NAMALWA (cell line): ENCODE measurements at places on chromosomes 6 and 20.

GRCh38 chr20:59184880-59185447, 21.3 kb downstream of the ZNF831 start:
- no peak for DNase-seq

GRCh38 chr20:32920530-32921298, 62.0 kb downstream of the EFCAB8 start:
- no peak for DNase-seq

- no peak for DNase-seq
Measured at GRCh38 chr20:39638731-39639130, 676.6 kb downstream of the DHX35 start.

DNA sequence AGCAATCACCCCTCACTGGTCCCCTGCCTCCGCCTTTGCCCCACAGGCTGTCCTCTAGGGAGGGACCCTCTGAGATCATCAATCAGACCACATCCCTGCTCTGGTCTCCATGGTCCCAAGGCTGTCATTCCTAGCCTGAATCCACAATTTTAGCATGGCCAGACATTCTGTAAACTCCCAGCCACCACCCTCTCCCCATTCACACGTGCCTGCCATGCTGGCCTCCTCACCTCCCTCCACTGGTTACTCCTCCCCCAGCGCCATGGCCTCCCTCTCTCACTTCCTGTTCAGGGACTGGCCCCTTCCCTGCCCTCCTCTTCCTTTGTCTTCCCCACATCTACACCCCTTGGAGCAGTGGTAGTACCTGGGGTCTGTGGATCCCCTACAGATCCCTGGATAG, 150.7 kb upstream of the MLN start:
- DNase-seq, result no peak

- no peak for DNase-seq
Measured at GRCh38 chr6:18845896-18846295, 458.7 kb downstream of the RNF144B start.

- DNase-seq, result no peak
Measured at GRCh38 chr20:50659975-50660670, 31.2 kb downstream of the RIPOR3 start.

- no peak for DNase-seq
Measured at GRCh38 chr6:50585441-50586330, 127.6 kb upstream of the TFAP2D start.

- peak; percentile 87 for DNase-seq
Measured at GRCh38 chr6:32816746-32817204, at the start of gene HLA-DOB. Gene HLA-DOB, minus strand, starts transcription at chr6:32817002. Its CDS starts 51 bp downstream, at chr6:32816951.

GRCh38 chr6:107689190-107689589, 134.9 kb downstream of the SCML4 start:
- DNase-seq, result no peak

DNA sequence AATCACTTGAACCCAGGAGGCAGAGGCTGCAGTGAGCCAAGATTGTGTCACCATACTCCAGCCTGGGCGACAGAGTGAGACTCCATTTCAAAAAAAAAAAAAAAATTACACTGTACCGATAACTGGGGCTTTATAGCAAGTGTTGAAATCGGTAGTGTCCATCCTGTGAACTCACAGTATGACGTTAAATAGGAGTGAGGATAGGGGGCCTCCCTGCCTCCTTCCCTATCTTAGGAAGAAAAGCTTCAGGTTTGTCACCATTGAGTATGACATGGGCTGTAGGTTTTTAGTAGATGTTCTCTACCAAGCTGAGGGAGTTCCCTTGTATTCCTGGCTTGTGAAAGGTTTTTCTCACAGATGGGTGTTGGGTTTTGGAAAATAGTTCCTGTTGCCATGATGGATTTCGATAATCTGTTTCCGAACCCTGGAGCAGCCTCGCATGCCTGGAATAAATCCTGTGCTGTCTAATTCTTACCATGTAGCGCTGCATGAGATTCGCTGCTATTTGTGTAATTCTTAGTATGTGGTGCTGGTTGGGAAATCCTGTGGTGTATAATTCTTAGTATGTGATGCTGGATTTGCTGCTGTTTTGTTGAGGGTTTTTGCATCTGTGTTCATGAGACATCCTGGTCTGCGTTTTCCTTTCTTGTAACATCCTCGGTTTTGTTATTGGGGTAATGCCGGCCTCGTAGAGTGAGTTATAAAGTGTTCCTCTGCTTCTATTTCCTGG, 23.6 kb downstream of the NTSR1 start:
- no peak for DNase-seq

- no peak for DNase-seq
Measured at GRCh38 chr6:119713903-119714302, 364.3 kb upstream of the MAN1A1 start.

DNA sequence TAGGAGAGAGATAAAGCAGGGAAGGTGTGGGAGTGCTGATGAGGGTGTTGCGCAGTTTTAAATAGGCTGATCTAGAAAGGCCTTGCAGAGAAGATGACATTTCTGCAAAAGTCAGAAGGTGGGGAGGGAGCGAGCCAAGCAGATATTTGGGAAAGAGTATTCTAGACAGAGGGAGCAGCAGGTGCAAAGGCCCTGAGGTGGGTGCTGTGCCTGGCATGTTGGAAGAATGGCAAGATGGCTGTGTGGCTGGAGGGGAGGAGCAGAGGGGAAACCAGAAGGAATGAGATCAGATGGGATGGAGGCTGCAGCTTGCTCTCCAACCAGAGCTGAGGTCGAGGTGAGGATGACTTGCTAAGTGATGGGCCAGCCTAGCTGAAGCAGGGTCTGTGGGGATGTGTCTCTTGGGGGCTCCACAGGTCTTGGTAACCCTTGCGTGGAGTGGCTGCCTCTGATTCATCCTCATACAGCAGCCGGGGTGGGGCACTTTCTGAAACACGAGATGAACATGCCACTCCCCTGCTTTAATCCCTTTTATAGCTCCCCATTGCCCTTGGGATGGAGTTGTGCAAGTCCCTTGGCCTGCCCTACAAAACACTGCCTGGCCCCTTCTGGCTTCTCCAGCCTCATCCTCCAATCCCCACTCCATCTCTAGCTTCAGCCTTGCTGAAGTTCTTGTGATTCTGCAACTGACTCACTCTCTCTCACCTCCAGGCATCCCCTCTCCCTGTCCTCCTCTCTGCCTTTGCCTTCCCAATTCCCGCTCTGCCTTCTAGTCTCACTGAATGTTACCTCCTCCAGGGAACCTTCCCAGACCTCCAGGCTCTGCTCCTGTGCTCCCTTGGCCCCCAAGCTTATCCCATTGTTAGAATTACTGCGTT, 94.1 kb downstream of the CDH22 start:
- no peak for DNase-seq

- no peak for DNase-seq
Measured at GRCh38 chr6:154388803-154389202, 32.2 kb upstream of the IPCEF1 start.

GRCh38 chr6:33620158-33620855, 815 bp upstream of the ITPR3 start:
- peak; percentile 60 for DNase-seq

- DNase-seq, result peak; percentile 82
Measured at GRCh38 chr6:166343150-166343487, 774 bp upstream of the SFT2D1 start.

DNA sequence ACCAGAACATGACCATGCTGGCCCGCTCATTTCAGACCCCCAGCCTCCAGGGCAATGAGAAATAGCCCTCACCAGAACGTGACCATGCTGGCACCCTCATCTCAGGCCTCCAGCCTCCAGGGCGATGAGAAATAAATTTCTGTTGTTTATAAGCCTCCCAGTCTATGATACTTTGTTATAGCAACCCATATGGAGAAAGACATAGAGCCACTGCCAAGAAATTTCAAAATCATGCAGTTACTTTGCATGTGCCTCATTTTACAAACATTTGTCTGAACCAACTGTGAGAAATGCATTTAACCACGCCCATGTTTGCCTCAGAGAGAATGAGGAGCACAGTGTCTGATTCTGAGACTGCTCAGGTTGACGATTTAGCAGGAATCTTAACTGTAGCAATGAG, 15.5 kb downstream of the CYP39A1 start:
- peak; percentile 25 for DNase-seq

DNA sequence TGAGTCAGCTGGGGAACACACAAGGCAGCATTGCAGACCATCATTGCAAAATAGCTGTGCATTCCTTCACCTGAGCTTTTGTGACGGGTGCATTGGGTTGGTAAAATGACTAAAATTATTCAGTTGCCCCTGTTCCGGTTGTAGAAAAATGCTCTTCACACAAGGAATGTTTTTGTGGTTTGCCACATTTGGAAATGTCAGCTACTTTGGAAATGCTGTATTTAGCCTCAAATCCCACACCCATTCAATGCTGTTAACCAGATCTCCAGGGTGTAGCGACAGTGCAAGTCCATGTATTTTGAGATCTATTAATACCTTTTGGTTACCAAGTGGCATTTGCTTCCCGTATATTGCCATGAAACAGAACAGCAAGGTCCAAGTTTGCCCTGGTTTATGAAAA, 201.2 kb downstream of the FOXA2 start:
- no peak for DNase-seq

- no peak for DNase-seq
Measured at GRCh38 chr6:18585032-18585573, 198.0 kb downstream of the RNF144B start.

DNA sequence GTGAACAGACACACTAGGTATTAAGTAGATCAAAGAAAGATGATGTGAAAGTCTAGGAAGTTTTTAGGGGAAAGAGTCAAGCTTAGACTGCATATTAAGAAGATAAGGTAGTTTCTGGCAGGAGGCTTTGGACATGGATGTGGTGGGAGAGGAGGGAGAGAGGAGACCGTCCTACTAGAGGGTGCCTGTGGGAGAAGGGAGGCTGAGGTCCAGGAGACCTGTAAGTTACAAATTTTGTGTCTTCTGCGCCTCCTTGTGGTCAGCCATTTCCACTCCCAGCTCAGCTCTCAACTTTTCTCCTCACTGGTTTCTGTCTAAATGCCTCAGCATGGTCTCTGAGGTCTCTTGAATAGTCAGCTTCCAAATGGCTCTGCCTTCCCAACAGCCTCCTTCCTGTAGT, 193.5 kb downstream of the UNC5CL start:
- peak; percentile 68 for DNase-seq

DNA sequence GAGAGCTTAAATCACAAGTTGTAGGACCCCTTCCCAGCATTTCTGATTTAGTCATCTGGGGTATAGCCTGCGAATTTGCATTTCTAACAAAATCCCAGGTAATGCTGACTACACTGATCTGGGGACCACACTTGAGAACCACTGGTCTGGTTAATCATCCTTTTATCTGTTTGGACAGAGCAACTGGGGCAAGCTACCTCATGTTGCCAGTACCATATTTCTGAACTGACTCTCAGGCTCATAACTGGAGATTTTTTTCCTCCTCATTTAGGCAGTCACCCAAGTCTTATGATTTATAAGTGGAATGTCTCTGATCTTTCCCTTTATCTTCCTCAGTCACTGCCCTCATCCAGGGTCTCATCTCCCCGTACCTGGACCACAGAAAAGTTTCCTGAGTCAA, 12.0 kb upstream of the GTF3C6 start:
- DNase-seq, result no peak

DNA sequence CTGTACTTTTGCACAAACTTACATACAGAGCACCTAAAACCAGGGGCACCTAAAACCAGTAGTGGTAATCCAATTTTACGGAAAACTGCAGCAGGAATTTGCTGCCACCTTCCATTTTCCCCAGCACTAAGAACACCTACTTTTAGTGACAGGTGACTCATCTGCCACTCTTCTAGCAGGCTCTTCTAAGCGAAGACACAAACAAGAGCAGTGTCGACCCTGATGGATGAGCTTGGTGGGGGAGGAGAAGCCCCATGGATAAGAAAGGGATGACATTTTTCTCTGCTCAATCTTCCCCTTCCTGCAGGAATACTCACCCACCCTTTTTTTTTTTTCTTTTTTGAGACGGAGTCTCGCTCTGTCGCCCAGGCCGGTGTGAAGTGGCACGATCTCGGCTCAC, 116.9 kb downstream of the GMPR start:
- no peak for DNase-seq

DNA sequence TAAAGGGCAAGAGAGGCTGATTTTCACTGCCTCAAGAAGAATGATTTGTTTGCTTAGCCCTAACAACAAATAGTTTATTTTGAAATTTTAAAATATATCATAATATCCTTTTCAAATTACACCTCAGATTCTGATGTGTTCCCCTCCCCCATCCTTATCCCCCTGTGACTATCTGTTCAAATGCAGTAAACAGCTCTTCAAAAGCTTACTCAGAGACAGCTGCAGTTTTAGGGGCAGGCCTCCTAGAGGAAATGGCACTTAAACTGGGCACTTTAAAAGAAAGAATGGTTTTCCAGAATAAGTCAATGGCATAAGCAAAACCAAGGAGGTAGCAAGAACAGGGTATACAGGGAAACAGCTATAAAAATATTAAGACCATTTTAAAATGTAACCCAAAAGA, 118.6 kb upstream of the UST start:
- DNase-seq, result no peak

GRCh38 chr6:20400456-20401204, 1.0 kb upstream of the E2F3 start:
- DNase-seq, result peak; percentile 71

DNA sequence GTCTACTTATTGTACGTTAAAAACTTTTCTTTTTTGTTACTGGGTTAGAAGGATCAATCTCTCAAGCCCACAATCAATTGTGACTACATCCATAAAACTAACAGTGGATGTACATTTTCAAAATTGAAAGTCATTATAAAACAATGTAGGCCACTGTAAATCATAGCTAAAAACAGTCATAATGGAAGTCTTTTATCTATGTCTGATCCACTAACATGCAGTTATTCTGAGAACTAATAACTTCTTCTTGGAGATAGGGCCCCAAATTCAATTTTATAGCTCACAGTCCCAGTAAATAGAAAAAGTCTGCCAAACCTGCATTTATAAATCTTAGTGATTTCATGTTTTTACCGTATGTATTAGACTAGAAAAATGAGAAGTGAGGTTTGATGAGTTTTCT, 187.3 kb upstream of the MMS22L start:
- DNase-seq, result no peak

DNA sequence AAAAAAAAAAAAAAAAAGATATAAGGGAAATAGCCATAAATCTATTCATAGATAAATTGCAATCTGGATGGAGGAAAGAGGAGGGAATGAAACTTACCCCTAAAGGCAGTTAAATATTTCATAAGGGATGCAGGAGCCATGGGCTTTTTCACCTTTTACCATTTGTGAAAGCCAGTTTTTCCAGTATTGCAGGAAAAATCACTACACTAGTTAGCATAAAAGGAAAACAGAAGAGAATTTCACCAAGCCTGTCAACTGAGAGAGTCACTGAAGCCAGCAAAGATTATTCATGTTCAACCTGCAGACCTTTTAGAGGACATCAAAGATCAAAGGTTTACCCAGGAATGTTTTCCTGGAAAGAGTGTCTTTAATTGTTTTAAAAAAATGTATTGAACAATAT, 969.7 kb downstream of the KIF16B start:
- no peak for DNase-seq

DNA sequence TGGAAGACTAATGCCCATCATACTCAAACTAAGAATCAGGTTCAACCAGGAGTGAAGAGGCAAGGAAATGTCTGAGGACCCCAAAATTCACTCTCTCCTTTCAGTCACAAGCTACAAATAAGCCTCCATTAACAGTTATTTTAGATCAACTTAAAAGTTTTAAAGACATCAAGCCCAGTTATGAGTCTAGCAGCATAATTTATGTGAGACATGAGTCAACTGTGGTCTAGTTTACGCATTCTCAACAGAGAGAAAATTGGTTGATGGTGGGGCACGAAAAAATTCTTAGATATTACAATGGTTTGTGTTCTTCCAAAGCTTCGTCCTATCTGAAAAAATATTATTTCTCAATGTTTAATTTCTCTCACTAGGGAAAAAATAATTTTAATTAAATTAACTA, 204.9 kb upstream of the NT5E start:
- no peak for DNase-seq
